ENCODE measurements at places on chromosomes 5 and 9. TPM values are rescaled to one million over a fixed set of nuclear protein-coding genes. Genes with fewer than 3 reads are reported as not detected.

DNA sequence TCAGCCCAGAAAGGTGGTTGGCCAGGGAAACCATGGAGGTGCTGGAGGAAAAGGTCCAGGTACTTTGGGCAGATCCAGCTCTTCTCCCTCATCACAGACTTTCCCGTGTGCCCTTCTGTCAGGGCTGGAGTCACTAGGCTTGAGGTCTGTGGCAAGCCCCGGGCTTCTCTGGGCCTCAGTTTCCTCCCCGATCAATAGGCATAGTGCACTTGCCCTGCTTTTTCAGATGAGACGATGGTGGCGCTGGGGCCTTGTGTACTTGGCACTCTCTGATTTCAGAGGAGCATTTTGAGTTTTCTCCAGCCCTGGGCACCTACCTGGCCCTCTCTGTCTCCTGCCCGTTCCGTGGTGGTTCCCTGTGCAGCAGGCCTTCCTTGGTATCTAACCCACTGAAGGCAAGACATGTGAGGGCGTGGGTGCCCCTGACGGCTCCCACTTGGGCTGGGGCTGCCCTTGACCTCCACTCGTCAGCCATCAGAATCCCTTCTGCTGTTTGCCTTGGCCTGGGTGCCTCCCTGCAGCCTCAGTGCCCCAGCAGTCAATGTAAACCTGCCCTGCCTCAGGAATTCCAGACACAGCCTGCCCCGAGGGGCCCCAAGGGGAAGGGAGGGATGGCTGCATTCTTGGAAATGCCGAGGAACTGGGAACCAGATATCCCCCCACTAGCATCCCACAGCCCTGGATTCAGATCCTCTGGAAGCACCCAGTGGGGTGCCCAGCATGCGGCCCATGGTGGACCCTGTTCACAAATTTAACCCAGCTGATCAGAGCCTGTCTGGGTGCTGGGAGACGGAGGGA lies 66.3 kb upstream of the COL5A1 start:
- DNase-seq, result no peak

NUTM2G gene
- total RNA-seq, result not detected

GRCh38 chr9:101381118-101381517 lies 3.7 kb downstream of the BAAT start:
- DNase-seq, result no peak

GRCh38 chr5:8879248-8879647 lies 666.6 kb downstream of the SEMA5A start:
- DNase-seq, result no peak

DNA sequence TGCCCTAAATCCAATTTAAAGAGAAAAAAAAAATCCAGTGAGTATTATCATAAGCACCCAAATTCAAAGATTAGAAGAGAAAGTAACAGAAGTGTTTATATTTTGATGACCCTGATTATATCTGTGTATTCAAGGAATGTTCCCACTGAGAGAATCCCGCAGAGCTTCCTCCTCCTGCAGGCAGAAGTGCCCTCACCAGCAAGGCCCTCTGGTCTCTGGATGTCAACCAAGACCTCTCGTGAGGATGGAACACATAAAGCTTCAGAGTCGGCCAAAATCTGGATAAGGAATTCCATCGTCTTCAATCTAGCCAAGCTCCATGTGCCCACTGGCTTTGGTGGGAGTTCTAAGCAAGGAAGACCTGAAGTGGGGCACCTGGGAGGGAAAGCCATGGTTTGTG lies 18.1 kb downstream of the PTCH1 start:
- DNase-seq, result no peak
